Fibroblast of skin of back (primary cell): ENCODE measurements at places on chromosomes 6 and 20.

GRCh38 chr6:147262946-147263345, 58.7 kb downstream of the STXBP5 start:
- DNase-seq, result no peak

GRCh38 chr6:111265842-111266241, 178.5 kb downstream of the SLC16A10 start:
- no peak for DNase-seq

DNA sequence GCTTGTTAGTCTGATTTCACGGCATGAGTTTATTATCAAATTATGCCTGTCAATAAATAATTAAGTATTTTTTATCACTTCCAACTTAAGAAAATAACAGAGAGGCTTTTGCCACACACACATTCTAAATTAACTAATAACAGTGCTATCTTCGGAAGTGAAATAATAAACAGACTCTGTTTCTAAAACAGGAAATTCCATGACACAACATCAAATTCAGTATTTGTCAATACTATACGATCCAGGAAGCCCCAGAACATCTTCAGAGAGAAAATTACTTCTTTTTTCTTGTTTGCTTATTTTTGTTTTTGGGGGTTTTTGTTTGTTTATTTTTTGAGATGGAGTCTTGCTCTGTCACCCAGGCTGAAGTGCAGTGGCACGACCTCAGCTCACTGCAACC, 150.7 kb upstream of the PRDM1 start:
- DNase-seq, result no peak

DNA sequence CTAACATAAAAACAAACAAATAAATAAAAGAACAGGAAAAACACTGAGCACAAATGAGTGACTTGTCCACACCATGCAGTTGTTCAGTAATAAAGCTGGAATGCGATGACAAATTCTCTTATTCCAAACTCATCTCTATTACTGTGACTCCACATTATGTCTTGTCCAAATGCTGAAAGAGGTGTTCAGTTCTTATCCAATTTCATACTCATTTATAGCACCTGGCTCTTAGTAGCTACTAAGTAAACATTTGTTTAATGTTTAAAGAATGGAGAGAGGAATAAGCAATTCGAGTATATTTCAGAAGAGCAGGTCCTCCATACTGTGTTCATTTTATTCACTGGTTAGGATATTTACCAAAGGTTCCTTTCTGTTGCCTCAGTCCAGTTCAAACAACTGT, 439.0 kb upstream of the JAG1 start:
- peak; percentile 68 for DNase-seq

GRCh38 chr6:30913721-30914075, 340 bp upstream of the VARS2 start:
- DNase-seq, result no peak

DNA sequence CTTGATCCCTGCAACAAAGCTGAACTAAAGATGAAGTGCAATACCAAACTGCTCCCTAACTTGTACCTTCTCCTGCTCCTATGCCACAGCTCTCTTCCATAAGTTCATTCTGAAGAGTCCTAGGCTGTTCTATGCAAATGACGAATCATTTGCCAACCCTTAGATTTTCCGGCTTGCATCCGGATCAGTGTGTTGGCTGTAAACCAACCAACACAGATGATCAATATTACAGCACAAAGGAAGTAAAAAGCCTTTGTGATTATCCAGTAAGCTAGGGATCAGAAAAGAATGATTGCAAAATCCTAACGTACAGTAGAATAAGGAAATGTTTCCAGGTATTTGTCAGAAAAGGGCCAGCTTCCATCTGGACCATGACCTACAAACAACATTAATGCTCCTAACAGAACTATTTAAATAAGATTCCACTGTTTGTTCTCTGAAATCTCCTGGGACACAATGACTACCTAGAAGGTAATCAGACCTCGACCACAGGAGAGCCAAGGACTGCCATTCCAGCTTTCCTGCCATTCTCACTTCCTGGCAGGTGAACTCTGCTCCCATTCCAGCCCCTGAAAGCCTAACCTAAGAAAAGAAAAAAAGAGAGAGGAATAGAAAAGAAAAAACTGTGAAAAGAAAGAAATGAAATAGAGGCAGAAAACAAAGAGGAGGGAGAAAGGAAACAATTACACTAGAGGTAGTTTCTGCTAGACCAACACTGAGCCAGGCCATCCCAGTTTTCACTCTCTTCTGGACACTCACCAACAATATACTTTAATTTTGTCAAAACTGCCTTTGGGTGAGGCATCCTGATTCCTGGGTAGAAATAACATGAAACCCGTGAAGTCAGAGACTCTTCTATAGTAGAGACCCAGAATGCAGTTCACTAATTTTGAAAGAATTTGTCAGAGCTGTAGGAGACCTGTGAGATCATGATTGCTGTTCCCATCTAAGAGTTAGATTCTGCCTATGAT, 19.7 kb downstream of the GMDS start:
- DNase-seq, result peak; percentile 16

- no peak for DNase-seq
These were observed 52.2 kb upstream of the APCDD1L start for GRCh38 chr20:58567437-58567836.

GRCh38 chr6:94144807-94145206, 725.4 kb upstream of the EPHA7 start:
- no peak for DNase-seq

DNA sequence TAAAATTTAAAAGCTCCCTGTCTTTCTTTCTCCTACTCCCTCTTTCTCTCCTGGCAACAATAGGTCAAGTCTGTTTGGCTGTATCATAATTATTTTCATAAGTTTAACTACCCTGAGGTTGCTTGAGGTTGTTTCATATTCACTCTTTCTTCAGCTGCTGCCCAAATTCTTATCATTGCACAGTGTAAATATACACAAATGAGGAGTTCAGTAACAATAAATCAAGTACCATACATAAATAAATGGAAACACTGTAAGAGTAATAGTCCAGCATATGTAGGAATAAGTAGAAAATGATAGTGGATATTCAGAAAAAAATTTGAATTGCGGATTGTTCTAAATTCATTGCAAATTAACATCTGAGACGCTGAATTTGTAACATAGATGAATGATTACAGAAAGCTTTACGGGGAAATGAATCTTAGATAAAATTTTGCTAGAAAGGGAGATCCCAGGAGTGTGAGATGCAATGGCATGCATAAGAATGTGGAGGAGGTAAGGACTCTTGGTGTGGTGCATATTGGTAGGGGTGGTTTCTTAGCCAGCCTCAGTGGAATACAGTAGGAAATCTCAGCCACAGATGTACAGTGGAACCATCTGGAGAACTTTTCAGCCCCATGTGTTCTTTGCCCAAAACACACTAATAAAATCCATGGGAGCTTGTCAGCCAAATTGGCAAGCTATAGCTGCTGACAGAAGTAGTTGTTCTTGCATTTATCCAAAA, 480.7 kb downstream of the HTR1B start:
- DNase-seq, result no peak

DNA sequence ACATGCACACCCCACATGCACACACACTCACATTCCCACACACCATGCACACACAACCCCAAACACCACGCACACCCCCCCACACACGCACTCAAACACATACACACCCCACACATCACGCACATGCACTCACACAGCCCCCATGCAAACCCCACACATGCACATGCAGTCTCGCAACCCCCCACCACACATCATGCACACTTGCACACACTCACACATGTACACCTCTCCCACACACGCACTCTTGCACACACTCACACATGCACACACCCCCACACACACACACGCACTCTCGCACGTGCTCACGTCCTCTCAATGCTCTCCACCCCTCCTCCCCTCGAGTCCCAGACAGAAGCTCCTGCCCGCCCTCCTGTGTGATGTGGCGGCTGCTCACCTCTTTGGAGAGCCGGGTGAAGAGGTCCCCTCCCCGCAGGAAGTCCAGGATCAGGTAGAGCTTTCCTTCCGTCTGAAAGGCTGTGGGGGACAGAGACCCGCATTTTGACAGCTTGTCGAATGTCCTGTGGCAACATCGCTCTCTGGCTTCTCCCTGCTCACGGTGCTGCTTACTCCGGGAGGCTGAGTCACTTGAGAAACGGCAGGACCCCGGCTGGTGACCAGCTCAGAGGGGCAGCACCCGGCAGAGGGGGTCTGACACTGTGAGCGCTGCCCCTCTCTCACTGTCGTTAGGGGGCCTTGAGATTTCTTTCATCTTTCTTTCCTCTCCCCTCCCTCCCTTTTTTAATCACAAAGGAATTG, 78.5 kb downstream of the RAMACL start:
- no peak for DNase-seq

GRCh38 chr6:111651185-111652034, 45.7 kb upstream of the TRAF3IP2 start:
- DNase-seq, result no peak

GRCh38 chr6:46203391-46204177, 32.8 kb upstream of the ENPP5 start:
- DNase-seq, result no peak

DNA sequence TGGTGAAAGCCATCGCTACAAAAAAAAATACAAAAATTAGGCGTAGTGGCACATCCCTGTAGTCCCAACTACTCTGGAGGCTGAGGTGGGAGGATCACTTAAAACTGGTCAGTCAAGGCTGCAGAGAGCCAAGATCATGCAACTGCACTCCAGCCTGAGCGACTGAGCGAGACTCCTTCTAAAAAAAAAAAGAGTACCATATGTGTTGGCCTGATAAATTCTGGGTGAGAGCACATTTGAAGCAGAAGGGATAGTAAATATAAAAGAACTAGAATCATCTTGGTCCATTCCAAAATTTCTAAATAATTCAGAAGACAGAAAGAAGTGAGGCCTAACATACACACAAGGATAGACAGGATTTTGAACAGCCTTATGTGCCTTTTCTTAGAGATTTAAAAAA, 2.2 kb downstream of the IBTK start:
- DNase-seq, result no peak

DNA sequence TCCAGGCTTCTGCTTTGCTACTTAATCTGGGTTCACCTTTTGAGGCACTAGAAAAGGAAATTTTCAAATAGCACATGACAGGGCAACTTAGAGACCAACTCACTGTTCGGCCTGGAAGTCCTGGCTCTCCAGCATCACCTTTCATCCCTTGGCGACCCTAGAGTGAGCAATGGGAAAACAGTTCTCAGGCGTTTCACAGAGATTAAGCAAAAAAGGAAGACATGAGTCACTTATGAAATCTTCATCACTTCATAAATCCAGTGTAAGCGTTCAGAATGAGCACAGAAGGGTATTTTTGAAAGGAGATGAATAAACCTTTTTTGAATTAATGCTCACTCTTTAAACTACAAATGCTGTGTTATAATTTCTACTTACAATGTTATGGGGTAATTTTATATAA, 104.0 kb downstream of the COL12A1 start:
- peak; percentile 86 for DNase-seq

GRCh38 chr20:57558614-57559288, 2.2 kb upstream of the PCK1 start:
- no peak for DNase-seq
